Cerebellar cortex (tissue), 1 donor: ENCODE measurements at places on chromosomes 3 and 15.
A peak's percentile ranks its signal among the peaks of the same experiment; 100 is the strongest.

GRCh38 chr15:25486051-25486450 lies 47.2 kb upstream of the UBE3A start:
- DNase-seq: no peak

GRCh38 chr3:141164852-141165251 lies 66.8 kb upstream of the PXYLP1 start:
- DNase-seq: no peak

- no peak for DNase-seq
These were observed 1337.1 kb downstream of the ROBO1 start for GRCh38 chr3:78430741-78431140.

DNA sequence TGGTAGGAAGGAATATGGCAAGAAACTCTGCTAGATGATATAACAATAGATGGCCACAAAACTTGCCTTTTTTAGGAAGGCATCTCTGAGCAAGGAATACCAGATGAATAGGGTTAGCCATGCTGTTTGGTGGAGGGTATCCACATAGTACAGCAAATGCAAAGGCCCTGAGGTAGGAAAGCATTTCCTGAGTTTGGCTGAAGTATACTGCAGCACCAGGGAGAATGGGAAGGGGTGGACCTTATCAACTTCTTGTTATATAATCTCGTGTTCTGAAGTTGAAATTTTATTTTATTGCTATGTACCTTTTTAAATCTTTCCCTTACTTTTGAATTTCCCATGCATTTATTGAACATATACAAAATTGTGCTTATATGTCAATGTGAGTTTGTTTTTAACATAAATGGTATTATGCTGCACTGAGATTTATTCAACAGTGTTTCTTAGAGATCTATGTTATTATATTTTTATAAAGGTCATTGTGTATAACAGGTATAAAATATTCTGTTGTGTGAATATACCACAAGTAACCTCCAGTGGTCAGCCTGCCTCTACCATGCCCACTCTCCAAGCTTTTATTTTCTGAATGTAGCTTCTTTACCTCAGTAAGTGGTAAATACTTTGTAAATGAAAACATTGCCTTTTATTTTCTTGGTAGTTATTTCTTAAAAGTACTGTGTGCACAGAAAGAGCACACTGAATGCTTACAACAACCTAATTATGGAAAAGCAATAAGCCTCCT lies 2.8 kb upstream of the KAT2B start:
- DNase-seq: no peak

DNA sequence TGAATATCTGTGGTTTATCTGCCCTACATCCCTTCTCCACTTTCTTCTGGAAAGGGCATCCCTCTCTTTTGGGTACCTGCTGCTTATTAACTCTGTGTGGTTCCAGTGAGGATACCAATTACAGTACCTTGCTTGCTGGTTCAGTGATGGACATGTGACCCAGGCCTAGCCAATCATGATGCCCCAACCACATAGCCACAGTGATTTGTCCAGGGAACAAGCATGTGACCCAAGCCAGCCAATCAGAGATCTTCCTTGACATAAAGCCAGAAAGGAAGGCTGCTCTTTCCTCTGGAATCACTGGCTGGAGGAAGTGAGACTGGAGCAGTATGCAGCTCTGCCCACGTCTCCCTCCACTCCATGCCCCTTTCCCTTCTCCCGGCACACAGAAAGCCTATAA lies 10.9 kb upstream of the TMEM158 start:
- DNase-seq: no peak

GRCh38 chr15:74060251-74060650 lies 22.1 kb downstream of the GOLGA6A start:
- DNase-seq: no peak

GRCh38 chr15:64855205-64855975 lies 13.7 kb downstream of the PLEKHO2 start:
- no peak for DNase-seq

GRCh38 chr15:87739866-87740265 lies 516.7 kb downstream of the NTRK3 start:
- DNase-seq: no peak

GRCh38 chr15:63073497-63074172 lies 31.1 kb downstream of the TPM1 start:
- no peak for DNase-seq

GRCh38 chr3:30221619-30222018 lies 384.8 kb upstream of the TGFBR2 start:
- DNase-seq: no peak

DNA sequence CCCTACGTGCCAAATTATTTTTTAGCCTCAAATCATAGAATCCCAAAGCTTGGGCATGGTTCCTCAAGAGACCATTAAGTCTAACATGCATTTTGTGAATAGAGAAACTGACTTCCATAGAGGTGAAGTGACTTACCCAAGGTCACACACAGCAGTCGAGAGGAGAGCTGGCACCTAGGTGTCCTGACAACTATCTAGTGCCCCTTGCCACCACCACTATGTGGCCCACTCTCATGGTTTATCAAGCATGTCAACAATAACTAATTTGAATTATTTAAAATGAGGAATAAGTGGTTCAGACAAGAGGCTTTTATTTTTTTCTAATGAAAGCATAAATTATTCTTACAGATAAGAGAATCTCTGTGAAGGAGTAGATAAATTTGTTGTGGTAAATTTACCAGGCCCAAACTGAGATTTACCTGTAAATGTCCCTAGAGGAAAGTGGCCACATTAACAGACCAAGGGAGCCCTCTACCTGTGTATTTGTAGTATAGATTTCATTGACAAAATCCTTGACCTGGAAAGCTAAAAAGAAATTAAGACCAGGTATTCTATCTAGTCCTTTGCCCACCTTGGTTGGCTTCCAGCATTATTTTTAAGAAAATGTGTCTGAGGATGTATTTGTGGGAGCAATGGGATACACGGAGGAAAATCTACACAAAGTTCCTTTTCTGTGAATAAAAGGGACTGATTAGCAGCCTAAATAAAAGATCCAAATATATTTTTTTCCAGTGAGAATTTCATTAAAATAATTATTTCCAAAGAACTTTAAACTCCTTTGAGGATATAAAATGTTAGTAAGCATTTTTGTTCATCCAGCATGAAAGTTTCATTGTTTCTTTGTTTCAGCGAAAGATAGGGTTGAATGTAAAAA lies 49.1 kb downstream of the IQCH start:
- peak; percentile 55 for DNase-seq

- no peak for DNase-seq
These were observed 113.5 kb downstream of the FNDC3B start for GRCh38 chr3:172152874-172153273.

GRCh38 chr3:23776352-23776891 lies 29.3 kb upstream of the UBE2E1 start:
- peak; percentile 88 for DNase-seq

GRCh38 chr3:31932990-31933389 lies 48.1 kb downstream of the OSBPL10 start:
- DNase-seq: no peak

- DNase-seq: no peak
These were observed 185.9 kb upstream of the ONECUT1 start for GRCh38 chr15:52975941-52976449.

GRCh38 chr3:195173657-195174056 lies 97.3 kb downstream of the XXYLT1 start:
- DNase-seq: no peak

DNA sequence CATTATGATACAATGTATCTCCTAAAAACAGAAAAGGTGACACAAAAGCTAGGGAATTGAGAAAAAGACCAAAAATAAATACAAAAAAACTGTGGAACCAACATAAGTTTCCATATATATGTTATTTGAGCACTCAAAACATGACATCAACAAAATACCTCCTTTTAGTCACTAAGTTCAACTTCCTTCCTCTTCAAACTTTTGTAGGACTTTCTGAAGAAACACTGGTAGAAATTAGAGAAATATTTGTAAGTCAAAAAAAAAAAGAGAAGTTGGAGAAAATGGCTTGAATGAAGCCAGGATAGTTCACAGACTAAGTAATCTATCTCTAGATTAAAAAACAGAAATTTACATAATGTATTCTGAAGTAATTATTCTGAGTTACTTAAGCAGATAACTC lies 208.4 kb upstream of the ALCAM start:
- DNase-seq: no peak

DNA sequence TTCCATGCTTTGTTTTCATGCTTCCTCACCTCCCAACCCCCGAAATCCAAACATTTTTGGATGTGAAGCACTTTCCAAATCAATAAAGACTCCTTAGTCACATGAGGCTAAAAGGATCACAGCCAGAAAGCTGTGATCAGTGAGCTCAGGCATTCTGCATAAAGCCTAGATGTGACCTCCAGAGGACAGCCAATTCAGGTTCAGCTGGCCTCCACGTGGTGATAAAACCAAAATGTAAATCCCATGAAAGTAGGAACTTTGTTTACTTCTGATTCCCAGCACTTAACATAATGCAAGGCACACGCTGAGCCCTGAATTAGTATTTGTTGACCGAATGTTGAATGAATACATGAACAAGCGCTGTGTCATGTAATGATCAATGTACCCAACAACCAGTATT lies 249.5 kb upstream of the EOMES start:
- no peak for DNase-seq

- DNase-seq: no peak
These were observed 240.2 kb downstream of the CD47 start for GRCh38 chr3:107850681-107851080.

- no peak for DNase-seq
These were observed 415.3 kb upstream of the WNT5A start for GRCh38 chr3:55902221-55902900.

GRCh38 chr15:84599906-84600305 lies 903 bp upstream of the ZSCAN2 start:
- DNase-seq: no peak

GRCh38 chr3:179091113-179091512 lies 19.5 kb upstream of the ZMAT3 start:
- DNase-seq: no peak

GRCh38 chr15:63858881-63859280 lies 25.1 kb upstream of the HERC1 start:
- DNase-seq: no peak

- DNase-seq: no peak
These were observed 88.5 kb upstream of the SKOR1 start for GRCh38 chr15:67736810-67737209.

GRCh38 chr3:57221883-57222282 lies 5.6 kb upstream of the APPL1 start:
- DNase-seq: peak; percentile 25

DNA sequence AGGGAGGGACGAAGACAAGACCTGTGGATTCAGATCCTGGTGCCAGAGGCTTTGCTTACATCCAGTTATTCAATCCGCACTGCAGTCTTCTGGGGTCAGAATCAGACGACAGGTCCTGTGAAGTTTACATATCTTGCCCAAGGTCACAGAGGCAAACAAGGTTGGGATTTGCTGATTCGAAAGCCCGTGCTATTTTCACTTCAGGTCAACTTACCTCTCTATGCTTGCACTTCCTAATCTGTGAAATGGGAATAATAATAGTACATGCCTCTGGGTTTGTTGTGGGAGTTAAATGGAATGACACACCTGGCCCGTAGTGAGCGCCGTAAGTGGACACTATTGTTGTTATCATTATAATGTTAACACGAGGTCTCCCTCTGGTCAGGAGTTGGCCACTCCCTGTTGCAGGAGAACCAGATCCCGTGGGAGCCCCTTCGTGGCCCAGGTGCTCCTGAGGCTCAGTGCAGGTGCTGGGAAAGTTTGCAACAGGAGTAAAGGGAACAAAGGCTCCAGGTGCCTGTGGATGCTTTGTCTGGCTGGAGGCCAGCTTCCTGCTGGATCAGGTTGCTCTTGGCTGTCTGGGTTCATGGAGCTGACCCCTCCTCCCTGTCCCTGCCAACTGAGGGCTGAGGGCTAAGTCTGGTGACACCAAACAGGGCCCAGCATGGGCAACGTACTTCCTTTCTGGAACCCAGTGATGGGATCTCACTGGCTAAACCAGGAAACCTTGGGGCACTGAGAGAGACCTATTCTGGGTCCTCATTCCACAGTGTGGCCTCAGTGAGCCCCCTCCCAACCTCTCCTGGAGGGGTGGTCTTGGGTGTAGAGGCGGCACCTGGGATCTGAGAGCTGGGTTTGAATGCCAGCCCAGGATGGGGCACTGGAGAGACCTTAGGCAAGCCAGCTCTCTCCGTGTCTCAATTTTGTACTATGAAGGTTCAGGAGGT lies 40.1 kb upstream of the SEMA4B start:
- DNase-seq: no peak

GRCh38 chr15:37876900-37877299 lies 57.5 kb upstream of the TMCO5A start:
- no peak for DNase-seq

DNA sequence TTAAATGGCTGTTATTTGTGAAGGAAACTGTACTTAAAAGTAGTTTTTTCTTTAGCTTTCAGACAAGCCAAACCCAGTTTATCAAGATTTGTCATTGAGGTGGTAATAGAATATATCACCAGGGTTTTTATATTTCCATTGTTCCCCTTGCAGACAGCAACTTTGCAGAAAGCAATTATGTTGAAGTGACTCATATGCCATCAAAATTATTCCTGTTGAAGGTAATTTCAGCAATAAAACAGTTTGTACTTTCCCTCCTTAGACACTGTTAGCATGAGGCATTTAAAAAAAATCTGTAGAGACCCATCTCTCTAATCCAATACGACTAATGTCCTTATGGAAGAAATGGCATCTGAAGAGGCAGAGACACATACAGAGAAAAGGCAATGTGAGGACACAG lies 219.0 kb downstream of the NFKBIZ start:
- DNase-seq: no peak

DNA sequence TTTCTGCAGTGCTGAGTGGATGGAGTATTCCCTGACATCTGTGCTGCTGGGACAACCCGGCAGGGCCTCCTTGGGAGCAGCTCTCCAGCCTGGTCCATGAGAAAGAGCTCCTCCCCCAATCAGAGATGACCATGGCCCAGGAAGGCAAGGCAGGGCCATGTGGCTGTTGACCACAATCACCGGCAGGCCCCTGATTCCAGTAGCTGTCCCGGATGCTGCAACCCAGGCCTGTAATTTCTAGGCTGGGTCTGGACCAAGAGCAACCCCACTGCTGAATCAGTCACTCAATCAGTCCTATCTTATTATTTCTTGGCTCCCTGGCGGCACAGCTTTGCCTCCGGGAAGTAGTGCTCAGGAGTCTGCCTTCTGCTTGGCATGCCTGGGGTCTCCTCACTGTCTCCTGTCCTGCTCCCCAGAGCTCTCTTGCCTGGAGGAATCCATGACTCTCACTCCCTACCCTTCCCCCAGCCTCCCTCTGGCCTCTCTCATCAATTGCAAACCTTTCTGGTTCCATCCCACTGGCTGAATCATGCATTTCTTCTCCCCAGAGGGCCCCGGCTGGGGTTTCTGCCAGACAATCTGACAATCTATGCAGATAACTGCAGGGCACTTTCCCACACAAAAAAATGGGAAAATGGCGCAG lies 32.6 kb upstream of the ITGA11 start:
- DNase-seq: no peak

- DNase-seq: peak; percentile 9
These were observed 82.6 kb upstream of the CSPG5 start for GRCh38 chr3:47661121-47661752.

DNA sequence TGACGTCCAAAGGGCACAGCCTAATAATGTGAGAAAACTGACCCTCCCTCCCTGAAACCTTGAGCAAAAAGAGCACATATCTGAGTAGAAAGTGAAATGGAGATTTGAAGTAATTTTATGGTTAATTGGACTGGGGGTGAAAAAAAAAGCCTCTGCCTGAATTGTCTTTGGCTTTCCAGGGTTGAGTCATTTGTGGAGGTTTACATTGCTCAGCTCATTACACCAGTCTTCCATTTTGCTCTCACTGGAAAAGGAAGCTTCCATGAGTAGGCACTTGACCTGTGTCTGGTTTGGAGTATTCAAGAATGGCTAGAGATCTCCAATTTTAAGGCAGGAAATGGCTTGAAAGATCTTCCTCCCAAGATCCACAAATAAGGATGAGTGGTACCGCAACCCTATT lies 273.9 kb downstream of the PDCD6IP start:
- no peak for DNase-seq

GRCh38 chr3:186979852-186980251 lies 49.5 kb downstream of the ST6GAL1 start:
- no peak for DNase-seq
